ENCODE measurements at places on chromosomes 7 and 10. TPM values are rescaled to one million over a fixed set of nuclear protein-coding genes. Genes with fewer than 3 reads are reported as not detected.

Gene CHST15
- total RNA-seq = 9.7 TPM

Gene PLCE1
- total RNA-seq = 21.7 TPM

Gene GATAD1
- 55.6 TPM for total RNA-seq

Gene DIP2C
- 12.1 TPM for total RNA-seq

Gene LIMK1
- total RNA-seq = 18.5 TPM

Gene EBF3
- 10.7 TPM for total RNA-seq

Gene UNC5B
- 26.6 TPM for total RNA-seq

GRCh38 chr7:74292757-74293576, 3.8 kb downstream of the CLIP2 start:
- DNase-seq = no peak

- DNase-seq = no peak
These were observed 6.9 kb upstream of the CALHM1 start for GRCh38 chr10:103465411-103466179.

- no peak for DNase-seq
These were observed 84.5 kb downstream of the LHFPL3 start for GRCh38 chr7:104412911-104413310.

DNA sequence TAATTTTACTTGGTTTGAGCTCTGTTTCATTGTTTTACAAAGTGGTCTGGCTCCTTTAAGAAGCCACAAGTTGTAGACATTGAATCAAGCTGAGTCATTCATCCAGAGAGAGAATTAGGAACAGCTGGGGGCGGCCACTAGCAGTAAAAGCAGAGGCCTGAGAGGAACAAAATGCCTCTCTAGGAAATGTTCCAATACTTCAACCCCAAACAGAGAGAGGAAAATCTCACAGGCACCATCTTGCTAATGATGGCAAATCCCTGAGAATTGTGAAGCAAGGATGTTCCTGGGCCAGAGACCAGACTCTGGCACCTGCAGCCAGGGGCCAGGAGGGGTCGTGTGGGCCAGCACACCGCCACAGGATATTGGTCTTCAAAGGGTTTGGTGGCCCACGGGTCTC, 26.5 kb upstream of the TRIL start:
- DNase-seq = peak; percentile 73

- no peak for DNase-seq
These were observed 63.4 kb downstream of the DAGLB start for GRCh38 chr7:6384327-6384726.

- DNase-seq = no peak
These were observed 142.8 kb downstream of the LSM5 start for GRCh38 chr7:32347244-32347828.

DNA sequence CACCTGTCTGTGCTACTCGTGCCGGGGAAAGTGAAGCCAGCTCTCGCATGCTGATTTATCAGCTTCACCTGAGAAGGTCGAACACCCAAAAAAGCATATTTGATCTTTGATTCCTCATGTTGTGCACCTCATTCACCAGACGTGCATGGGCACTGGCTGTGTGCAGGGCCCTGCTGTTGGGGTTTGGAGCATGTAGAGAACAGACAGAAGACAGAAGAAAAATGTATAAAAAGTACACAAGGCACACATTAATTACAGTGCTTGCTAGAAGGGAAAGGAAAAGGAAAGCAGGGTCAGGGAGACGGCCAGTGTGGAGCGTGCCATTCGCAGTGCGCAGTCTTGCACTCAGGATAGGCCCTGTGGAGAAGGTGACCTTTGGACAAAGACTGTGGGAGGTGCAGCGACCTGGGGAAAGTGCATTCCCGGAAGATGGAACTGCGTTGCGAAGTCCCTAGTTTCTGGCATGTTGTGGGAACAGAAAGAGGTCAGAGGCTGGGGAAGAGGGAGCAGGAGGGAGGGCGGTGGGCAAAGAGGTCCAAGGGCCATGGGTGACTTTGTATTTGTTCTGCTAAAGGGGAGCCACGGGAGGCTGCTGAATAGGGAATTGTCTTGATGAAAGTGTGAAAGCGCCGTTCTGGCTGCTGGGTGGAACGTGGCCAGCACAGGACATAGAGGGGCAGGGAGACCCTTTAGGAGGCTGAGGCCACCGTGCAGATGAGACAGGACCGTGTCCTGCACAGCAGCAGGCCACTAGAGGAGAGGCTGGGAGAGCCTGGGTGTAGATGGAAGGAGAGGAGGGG, 232.8 kb downstream of the GLRX3 start:
- no peak for DNase-seq

DNA sequence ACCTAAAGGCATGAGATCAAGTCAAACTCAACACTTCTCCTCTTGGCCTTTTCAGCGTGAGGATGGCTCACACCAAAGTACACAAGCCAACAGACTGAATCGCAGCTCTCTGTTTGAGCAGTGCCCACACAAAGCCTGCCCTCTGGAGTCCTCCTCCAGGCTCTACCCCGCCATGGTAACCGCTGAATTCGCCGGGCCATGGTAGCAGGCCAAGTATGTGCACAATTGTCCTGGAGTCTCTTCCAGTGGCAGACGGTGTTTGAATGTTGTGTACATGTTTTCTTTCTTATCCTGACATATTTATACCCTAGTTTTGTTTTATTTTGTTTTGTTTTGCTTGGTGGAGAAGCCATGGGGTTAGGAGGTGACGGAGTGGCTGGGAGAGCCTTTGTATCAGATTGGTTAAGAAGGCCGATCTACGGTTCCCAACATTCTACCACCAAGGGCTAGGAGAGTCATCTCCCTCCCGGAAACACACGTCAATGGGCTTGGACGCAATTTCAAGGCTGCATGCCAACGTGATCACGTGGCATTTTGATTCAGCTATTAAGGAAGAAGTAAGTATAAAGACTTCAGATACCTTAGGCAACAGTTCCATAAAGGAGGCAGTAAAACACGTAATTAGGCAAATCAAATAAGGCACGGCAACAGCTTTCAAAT, 12.1 kb upstream of the SHH start:
- no peak for DNase-seq

DNA sequence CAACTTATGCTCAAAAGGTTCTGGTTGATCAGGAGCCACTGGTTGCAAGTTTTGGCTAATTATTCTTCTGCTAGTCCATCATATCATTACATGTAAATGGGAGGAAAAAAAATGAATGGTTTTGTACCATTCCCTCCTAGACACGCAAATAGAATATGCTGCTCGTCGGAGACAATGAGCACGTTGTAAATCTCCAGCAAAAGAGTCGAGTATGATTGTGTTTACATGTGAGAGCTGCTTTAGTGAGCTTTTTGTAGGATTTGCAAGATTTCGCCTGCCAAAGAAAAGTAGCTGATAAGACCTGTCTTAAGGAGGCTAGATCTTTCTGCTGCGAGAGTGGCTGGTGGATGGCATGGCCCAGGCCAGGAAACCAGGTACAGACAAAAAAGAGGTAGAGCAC, 109.0 kb downstream of the ZMYND11 start:
- DNase-seq = no peak

DNA sequence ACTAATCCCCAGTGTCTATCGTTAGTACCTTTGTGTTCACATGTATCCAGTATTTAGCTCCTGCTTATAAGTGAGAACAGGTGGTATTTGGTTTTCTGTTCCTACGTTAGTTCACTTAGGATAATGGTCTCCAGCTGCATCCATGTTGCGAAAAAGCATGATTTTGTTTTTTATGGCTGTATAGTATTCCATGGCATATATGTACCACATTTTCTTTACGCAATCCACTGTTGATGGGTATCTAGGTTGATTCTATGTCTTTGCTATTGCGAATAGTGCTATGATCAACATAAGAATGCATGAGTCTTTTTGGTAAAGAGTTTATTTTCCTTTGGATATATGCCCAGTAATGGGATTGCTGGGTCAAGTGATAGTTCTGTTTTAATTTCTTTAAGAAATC, 59.1 kb downstream of the CH25H start:
- DNase-seq = no peak

DNA sequence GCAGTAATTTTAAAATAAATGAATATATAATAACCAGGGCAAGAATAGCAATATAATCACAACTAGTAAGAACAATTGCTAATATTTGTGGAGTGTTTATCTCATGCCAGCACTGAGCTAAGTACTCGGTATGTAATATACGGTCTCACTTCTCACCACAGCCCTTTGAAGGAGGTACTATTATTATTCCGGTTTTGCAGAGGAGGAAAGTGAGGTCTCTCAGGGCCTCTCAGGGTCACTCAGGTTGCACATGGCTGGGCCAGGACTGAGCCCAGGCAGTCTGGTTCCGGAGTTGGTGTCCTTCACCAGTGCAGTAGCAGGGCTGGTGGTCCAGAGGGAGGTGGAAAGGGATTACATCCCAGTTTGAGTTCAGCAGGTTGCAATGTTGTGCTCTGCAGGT, 80.9 kb downstream of the CHN2 start:
- no peak for DNase-seq

GRCh38 chr7:39621261-39621660, 2.1 kb upstream of the RALA start:
- no peak for DNase-seq

DNA sequence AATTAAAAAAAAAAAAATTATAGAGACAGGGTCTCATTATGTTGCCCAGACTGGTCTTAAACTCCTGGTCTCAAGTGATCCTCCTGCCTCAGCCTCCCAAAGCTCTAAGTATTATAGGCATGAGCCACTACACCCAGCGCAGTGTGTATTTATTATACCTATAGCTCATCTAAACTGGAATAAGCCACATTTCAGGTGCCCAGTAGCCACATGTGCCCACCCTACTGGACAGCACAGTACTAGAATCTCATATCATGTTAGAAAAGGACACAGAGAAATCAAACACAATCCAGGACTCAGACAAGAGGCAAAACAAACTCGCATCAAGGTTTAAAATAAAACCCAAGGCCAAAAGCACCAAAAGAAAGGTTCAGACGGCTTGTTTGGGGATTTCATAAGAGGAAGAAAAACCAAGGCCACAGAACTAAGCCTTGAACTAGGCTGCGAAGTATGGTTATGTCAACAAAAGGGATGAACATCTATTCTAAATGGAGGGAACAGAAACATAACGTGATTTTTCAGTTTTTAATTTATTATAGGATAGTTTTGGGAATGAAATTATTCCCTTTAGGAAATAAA, 32.3 kb downstream of the SLC16A9 start:
- DNase-seq = no peak

DNA sequence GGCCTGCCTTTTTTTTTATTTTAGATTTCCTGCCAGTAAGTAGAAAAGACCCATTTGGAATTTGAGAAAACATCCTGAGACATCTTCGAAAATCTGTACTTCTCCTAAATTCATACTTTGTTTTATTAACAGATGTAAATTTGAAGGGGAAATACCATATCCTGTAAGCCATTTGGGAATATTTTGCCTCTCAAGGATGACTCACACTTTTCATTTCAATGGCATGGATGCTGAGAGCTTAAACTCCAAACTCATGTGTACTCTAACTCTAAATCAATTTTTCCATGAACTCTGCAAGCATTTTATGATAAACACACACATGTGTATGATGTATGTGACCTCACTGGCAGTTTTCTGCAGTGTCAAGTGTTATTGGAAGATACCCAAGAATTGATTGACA, 89.0 kb downstream of the SEMA3A start:
- no peak for DNase-seq

DNA sequence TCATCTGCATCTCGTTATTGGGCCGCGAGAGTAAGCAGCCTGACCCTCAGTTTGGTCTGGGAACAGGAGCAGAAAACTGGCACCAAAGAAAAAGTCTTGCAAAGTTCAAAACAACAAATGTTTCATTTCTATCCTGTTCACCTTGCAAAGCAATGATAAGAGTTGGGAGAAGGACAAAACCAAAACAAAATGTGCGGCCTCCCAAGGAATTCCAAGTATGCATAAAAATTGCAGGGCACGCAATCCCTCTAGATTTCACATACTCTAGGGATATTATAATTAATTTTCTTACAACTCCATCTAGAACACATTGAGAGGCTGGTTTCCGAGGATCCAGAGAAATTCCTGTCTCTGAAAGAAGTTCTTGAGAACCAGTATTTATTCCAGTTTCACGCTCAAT, 20.1 kb downstream of the CHUK start:
- no peak for DNase-seq

DNA sequence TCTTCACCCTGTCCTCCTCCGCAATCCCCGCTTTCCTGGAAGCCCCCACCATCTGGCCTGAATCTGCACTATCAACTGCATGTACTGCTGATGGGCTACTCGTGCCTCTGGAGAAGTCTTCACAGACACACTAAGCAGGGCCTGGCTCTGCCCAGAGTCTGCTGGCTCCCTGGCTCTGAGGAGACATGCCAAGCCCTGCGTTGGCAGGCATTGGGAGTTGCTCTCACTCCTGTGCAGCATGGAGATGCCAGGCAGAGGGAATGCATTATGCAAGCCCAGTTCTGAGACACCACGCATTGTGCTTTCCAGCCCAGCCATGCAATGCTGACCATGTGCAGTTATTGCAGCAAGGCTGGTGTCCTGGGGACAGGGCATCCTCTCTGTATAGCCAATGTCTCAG, 314.6 kb downstream of the CXCL12 start:
- no peak for DNase-seq

- DNase-seq = no peak
These were observed 40.3 kb downstream of the PITRM1 start for GRCh38 chr10:3132036-3133025.

DNA sequence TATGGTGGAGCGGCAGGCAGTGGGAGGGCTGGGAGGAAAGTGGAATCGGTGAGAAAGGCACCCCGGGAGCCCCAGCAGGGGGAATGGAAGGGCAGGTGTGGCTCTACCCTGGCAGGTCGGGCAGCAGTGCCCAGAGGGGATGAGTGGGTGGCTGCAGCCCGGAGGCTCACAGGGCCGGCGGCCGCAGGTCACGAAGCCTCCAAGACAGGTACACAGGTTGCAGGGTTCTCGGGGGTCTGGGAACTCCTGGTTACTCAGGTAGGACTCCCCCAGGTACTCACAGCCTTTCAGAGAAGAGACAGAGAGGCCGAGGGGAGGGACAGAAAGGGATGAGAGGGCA, 21.8 kb downstream of the KCP start:
- DNase-seq = no peak

DNA sequence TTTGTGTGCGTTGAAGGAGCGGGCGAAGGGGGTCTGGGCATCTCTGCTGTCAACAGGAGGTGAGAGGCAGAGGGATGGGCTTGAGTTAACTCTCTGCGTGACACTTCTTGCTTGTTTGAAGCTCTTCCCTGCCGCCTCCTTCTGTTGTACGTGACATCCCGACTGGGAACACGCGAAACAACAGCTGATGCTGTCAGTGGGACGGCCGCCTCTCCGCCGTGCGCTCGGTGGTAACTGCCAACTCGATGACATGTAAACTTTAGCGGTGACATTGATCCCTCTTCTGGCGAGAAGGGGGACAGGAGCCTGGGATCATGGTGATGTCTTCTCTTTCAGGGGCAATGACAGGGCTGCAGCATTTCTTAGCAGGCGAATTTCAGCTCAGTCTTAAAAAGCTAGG, 394.5 kb downstream of the TYW1 start:
- no peak for DNase-seq

- DNase-seq = no peak
These were observed 323.2 kb upstream of the COBL start for GRCh38 chr7:51639661-51640334.

- no peak for DNase-seq
These were observed 202.7 kb upstream of the PRSS58 start for GRCh38 chr7:142460402-142461117.
